Naive thymus-derived CD4-positive, alpha-beta T cell (primary cell): ENCODE measurements at places on chromosomes 16 and 17. TPM values are rescaled to one million over a fixed set of nuclear protein-coding genes. Genes with fewer than 3 reads are reported as not detected.

CCDC92B gene
- total RNA-seq: 0.46 TPM

PIK3R6 gene
- total RNA-seq: 0.43 TPM

- DNase-seq: no peak
- no peak overlapping the region for H3K27ac ChIP-seq
- H3K36me3 ChIP-seq: no peaks in the 10 kb centered on the region
- no peaks in the 10 kb centered on the region for H3K27me3 ChIP-seq
These were observed 4.9 kb downstream of the SLC35G3 start for GRCh38 chr17:35189291-35189690.

DNA sequence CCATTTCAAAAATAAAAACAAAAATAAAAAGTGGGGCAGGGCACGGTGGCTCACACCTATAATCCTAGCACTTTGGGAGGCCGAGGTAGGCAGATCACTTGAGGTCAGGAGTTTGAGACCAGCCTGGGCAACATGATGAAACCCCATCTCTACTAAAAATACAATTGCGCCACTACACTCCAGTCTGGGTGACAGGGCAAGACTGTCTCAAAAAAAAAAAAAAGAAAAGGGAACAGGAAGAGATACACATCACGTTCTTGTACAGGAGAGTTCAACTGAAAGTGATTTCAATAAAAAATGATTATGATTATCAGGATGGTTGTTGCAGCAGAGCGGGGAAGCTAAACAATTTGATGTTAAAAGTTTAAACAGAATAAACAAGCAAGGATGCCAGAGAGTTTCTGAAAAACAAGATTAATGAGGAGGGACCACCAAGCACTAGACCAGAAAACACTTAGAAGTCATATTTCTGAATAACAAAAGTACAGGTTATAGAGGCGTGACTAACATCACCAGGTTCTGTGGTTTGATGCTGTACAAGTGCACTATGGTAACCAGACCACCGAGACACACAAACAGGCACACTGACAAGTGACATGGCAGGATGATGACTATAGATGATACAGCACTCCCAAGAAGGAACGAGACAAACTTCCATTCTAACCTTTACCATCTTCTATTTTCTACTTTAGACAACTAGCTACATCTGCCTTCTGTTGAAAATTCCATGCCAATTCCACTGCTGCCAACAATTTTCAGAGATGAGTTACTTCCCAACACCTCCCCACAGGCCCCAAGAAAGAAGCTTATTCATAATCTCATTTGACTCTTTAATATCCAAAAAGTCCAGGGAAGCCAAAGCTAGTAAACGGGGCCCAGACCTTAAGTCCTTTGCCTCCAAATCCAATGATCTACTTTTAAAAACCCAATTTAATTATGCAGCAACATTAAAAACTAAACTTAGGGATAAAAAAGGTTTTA lies 11.8 kb downstream of the DNAJA2 start:
- peaks cover 89% of the 10 kb centered on the region for H3K36me3 ChIP-seq
- H3K4me1 ChIP-seq: peaks cover 15% of the 10 kb centered on the region
- no peaks in the 10 kb centered on the region for H3K27me3 ChIP-seq

NAGS gene
- total RNA-seq: 0.19 TPM

SALL1 gene
- total RNA-seq: not detected

DNA sequence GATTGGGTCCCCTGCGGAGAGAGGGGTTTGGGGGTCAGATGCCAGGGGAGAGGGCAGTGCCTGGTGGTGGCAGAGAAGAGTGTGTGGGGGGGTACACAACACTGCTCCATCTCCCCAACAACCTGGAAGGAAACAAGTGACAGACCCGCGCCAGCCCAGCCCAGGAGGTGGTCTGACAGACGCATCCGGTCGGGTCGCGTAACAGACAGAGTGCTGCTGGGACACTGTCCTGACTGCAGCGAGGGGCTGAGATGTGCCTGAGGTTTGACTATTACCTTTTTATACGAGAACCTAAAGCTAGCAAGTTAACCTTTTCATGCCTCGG lies 16.2 kb downstream of the UNC13D start:
- DNase-seq: no peak
- peak overlapping the region; percentile 67 for H3K27ac ChIP-seq
- H3K27me3 ChIP-seq: no peaks in the 10 kb centered on the region
- peaks cover 75% of the 10 kb centered on the region for H3K36me3 ChIP-seq

PIK3R5 gene
- 231 TPM for total RNA-seq

DNA sequence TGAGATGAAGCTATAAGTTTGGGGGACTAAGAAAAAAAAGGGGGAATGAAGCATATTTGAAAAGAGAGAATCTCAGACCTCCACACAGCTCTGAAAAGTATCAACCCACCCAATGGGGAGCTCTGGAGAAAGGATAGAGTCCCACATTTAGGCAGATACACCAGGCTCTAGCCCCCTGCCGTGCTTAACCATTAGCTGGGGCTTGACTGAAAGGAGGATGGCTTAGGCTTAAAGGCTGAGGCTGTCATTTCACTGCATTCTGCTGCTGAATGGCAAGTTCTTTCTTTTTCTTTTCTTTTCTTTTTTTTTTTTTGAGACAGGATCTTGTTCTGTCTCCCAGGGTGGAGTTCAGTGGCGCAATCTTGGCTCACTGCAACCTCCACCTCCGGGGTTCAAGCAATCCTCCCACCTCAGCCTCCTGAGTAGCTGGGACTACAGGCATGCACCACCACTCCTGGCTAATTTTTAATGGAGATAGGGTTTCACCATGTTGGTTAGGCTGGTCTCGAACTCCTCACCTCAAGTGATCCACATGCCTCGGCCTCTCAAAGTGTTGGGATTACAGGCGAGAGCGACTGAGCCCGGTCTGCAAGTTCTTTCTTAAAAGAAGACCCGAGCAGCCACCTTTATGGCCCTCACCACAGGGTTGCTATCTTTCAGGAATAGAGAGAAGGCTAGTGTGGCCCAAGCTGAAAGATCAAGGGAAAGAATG lies 9.0 kb upstream of the MMP2 start:
- H3K36me3 ChIP-seq: no peaks in the 10 kb centered on the region
- no peak for DNase-seq
- no peak overlapping the region for H3K4me3 ChIP-seq

TSPAN10 gene
- total RNA-seq: 0.32 TPM

DNA sequence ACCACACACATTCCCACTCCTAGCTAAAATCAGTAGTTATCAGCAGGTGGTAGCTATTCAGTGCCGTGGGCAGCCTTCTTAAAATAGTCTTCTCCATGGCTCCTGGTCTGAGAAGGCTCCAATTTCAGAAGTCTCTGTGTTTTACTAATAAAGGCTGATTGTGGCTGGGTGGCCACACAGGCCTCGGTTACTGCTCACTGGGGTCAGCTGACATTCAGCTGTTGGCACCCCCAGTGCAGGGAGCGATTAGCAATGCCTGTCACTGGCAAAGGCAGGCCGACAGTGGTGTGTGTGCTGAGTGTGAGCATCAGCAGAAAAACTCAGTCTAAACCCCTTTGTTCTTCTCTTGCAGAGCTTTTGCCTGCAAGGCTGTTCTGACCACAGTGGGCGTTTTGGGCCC lies 16.6 kb upstream of the DBNDD1 start:
- no peak overlapping the region for H3K27ac ChIP-seq
- DNase-seq: no peak
- H3K4me1 ChIP-seq: no peaks in the 10 kb centered on the region
- no peaks in the 10 kb centered on the region for H3K27me3 ChIP-seq

DNA sequence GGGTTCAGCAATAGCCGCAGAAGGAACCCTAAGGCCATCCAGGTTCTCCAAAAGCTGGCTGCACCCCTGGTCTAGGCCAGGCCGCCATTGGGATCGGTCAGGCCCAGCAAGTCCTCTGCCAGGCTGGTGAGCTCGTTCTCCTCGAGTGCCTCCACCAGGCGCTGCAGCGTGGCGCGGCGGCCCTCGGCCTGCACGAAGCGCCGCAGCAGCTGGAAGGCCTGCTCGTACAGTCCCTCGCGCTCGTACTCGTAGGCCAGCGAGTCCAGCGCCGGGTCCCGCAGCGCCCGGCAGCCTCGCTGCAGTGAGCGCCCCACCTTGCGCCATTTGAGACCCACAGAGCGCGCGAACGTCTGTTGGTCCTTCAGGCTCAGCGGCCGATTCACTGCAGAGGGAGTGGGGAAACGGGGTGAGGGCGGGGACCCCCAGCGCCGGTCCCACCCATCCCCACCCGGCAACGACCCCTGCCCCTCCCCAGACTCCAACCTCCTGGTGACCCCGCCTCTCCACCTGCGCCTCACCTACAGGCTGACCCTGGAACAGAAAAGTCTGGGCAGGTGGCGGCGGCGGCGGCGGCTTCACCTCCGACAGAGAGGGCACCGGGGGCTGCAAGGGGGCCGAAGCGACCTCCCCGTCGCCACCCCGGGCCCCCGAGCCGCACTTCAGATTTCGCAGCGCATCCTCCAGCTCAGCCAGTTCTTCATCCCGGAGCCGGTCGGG lies 3.9 kb upstream of the B3GNT9 start:
- H3K27me3 ChIP-seq: no peaks in the 10 kb centered on the region
- no peak for DNase-seq
- peaks cover 3% of the 10 kb centered on the region for H3K36me3 ChIP-seq
- H3K27ac ChIP-seq: no peak overlapping the region
- peaks cover 36% of the 10 kb centered on the region for H3K4me1 ChIP-seq
- no peak overlapping the region for H3K4me3 ChIP-seq

- H3K4me3 ChIP-seq: no peak overlapping the region
- H3K4me1 ChIP-seq: no peaks in the 10 kb centered on the region
These were observed 96.8 kb downstream of the IRF8 start for GRCh38 chr16:85995541-85996423.

DNAJA2 gene
- 73.3 TPM for total RNA-seq

DNA sequence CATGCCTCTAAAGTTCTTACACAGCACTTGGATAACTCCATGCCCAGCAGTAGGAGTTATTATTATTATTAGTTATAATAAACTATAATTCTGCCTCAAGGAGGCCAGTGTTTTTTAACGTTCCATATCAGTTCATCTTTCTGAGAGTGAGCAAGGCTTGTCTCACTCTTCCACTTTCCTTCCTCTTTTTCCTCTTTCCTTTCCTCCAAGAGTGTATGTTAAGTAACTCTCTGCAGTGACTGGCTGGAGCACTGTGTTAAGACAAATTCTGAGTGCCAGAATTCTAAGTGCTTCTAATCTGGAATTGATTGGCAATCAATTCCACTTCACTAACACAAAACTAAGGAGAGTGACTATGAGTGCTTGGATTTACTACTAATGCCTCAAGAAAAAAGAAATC lies 16.4 kb downstream of the CLEC19A start:
- no peaks in the 10 kb centered on the region for H3K36me3 ChIP-seq
- H3K27me3 ChIP-seq: no peaks in the 10 kb centered on the region
- no peak for DNase-seq
- H3K27ac ChIP-seq: no peak overlapping the region
- H3K4me1 ChIP-seq: no peaks in the 10 kb centered on the region

DNA sequence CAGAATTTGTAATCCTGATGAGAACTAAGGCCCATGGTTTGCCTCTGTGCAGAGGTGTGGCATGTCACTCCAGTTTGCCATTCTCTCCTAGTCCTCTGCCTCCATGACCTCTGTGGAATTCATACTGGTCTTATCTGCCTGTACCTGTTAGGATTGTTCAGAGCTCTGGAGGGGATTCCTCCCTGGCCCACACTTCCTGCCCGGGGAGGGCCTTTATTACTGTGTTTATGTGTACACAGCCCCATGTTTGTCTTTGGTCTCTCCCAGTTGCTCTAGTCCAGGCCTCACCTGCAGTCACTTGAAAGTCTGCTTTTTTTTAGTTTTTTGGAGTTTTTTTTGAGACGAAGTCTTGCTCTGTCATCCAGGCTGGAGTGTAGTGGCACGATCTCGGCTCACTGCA lies 36.4 kb downstream of the RHBDL3 start:
- H3K27me3 ChIP-seq: no peaks in the 10 kb centered on the region
- DNase-seq: no peak
- no peak overlapping the region for H3K27ac ChIP-seq
- H3K36me3 ChIP-seq: no peaks in the 10 kb centered on the region
- H3K4me1 ChIP-seq: no peaks in the 10 kb centered on the region

DNA sequence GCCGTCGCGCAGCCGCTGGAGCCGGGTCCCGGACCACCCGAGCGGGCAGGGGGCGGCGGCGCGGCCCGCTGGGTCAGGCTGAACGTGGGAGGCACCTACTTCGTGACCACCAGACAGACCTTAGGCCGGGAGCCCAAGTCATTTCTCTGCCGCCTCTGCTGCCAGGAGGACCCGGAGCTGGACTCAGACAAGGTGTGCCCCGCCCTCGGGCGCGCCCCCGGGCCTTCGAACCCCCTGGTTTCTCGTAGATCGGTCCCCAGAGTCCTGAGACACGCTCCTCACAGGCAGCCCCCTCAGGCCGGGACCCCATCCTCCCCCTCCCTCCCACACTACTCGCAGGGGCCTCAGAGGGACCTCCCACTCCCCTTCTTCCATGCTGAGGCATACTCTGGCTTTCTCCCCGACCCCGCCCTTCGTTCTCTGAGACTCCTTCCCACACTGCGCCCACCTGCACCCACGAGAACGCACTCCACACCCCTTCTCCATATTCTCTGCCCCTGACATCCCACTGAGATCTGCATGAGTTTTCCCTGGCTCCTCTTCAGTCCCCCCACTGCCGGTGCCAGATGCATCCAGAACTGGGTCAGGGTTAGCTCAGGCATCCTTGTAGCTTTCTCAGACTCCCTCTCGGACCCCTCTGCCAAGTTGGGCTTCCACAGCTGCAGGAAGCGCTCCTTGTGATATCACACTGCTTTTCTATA lies 523 bp downstream of the KCTD2 start:
- peak; percentile 29 for DNase-seq
- H3K4me1 ChIP-seq: peaks cover 13% of the 10 kb centered on the region
- peak overlapping the region; percentile 71 for H3K27ac ChIP-seq

DNA sequence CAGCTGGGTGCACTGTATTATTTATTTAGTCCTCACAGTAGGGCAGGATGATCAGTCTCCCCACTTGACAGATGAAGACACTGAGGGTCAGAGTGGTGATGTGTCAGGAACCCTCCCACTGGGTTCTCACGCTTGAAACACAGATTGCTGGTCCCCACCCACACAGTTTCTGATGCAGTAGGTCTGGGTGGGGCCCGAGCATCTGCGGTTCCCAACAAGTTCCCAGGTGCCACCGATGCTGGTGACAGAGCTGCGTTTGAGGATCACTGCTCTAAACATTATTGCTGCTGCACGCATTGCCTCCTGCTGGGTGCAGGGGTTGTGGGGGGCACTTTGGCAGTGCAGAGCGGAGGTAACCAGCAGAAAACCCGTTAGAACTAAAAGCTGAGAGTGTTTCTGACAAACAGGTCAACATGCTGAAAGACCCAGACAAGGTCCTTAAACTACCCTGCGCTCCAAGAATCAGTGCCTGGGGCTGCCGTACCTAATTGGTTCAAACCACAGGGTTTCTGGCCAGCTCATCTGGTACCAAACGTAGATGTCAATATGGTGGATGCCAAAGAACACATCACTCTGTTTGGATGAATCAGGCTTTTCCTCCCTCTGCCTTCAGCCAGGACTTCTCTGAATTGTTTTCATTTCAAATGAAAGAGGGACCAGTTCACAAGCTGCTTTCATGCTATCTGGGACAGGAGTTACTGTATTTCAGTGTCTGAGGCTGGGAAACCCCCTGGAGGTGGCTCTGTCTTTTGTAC lies 76.0 kb downstream of the ABCC1 start:
- peak overlapping the region; percentile 16 for H3K27ac ChIP-seq
- peaks cover 9% of the 10 kb centered on the region for H3K4me1 ChIP-seq
- no peak overlapping the region for H3K4me3 ChIP-seq
- H3K36me3 ChIP-seq: peaks cover 50% of the 10 kb centered on the region
- DNase-seq: no peak
